ENCODE measurements at places on chromosomes 3 and 15. TPM values are rescaled to one million over a fixed set of nuclear protein-coding genes. Genes with fewer than 3 reads are reported as not detected.
A peak's percentile ranks its signal among the peaks of the same experiment; 100 is the strongest.

DNA sequence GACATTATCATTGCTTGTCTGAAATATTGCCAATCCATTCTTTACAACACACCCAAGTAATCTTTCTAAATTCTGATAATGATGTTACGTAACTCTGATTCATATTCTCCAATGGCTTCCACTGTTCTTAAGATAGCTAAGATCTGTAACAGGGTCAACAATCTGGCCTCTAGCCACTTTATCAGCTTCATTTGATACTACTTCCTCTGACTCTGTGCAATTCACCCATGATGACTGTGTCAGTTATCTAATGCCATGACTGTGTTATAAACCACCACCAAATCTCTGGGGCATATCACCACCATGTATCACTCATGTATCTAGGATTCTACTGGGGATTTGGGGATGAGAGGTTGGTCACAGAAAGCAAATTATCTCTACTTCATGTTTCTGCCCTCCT is 44.0 kb downstream of the CD200 start:
- DNase-seq: no peak

GRCh38 chr3:192917028-192917403 is 640 bp downstream of the MB21D2 start:
- DNase-seq: no peak

DNA sequence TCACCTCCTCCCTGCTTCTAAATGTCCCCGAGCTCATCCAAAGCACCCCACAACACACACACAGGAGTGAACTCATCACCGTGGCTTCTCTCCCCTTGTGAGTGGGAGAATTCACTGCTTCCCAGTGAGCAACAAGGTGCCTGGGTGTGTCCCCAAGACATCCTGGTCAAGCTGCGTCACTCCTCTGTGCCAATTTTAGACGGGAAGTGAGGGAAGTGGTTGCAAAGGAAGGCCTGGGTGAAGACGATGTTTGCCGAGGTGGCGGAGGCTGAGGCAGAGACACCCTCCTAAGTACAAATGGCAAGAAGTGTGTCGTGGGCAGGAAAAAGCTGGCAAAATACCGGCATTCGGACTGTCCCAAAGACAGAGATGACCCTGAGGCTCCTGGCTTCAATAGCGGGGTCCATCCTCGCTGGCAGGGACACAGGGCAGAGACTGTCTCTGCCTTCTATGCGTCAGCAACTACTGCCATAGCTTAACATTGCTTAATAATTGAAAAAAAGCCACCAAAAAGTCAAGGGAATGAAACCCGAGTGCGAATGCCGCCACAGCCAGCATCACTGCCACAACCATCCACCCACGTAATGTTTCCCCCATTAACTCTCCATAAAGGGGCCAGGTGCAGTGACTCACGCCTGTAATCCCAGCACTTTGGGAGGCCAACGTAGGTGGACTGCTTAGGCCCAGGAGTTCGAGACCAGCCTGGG is 72.8 kb downstream of the VGLL4 start:
- DNase-seq: no peak

PARP14 gene
- total RNA-seq: 5.6 TPM

- peak; percentile 65 for DNase-seq
These were observed 11.4 kb downstream of the CLK3 start for GRCh38 chr15:74626752-74627692.

DNA sequence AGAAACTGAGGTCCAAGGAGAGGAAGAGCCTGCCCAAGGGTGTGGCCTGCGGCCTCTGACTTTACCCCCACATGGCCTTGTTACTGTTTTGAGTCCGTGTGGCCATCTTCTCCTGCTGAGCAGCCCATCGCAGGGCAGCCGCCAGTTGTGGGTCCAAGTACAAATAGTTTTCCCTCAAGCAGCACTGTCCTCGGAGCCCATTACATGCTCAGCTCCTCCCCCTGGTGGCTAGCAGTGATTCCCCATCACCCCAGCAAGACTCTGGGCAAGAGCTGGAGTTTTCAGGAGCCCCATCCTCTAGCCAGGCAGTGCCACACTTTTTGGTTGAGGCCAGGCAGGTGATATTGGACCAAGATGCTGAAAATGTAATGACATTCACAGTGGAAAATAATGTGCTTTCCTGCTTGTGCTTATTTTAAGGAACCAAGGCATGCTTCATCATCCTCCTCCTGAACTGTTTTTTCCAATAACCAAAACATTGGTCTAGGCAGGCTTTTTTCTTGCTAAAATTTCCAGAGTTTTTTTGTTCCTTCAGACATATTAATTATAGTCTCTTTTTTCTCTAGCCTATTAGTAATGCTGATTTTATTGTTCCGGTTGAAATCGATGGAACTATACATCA is 23.2 kb upstream of the VILL start:
- DNase-seq: peak; percentile 75

ERC2 gene
- total RNA-seq: not detected

DNA sequence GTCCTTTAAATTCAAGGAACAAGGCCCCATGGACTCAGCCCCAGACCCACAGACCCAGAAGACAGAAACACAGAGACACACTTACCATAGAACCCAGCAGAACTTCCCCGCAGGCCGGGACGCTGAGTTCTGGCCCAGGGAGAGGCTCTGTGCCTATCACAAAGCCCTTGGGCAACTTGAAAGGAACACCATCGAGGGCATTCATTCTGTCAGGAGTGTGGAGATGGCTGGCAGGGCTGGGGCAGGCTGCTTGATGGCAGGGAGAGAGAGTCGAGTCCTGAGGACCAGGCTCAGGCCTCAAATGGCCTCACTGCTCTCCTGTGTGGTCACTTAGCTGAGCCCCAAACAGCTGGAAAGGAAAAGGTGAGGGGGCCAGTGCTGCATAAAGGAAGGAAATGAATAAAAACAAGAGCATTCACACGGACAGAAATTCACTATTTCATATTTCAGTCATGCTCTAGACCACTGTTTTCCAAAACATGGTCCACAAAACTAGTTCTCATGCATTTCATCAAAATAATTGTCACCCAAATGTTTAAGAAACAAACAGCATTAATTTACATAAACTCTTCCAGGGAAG is 8.9 kb downstream of the UBAP1L start:
- no peak for DNase-seq

- no peak for DNase-seq
These were observed 71.7 kb downstream of the ANKRD28 start for GRCh38 chr3:15726043-15726442.

GRCh38 chr3:43214616-43215015 is 71.7 kb upstream of the SNRK start:
- no peak for DNase-seq

SLC6A11 gene
- total RNA-seq: not detected

CFAP92 gene
- total RNA-seq: 0.18 TPM

GRCh38 chr15:90449206-90449735 is 61.2 kb downstream of the IQGAP1 start:
- no peak for DNase-seq

LCTL gene
- total RNA-seq: not detected

DNA sequence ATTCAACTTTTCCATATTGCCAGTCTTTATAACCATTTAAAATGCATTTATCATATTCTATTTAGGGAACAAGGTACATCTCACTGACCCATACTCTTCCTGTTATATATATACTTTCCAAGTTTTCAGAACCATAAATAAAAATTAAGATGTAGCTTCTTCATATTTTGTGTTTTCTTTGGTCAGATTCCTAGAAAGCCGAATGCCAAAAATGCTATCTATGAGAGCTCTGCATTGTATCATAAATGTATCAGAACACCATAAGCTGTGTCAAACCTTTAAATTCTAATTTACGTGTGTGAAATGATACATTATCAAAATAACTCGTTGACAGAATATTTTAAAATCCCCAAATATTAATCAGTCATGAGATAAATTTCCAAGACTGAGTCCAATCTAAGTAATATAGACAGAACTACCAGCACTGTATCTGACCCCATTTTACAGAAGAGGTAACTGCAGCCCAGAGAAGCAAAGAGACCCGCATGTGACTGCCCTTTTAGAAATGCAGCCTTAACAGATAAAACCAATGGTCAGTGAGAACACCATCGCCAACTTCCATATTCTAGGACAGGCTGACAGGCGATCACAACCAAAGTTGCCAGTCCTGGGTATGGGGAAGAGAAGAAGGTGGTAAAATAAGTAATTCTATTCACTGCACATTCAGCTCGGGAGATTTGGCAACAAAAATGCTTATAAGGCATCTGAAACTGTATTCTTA is 16.2 kb upstream of the RPS17 start:
- no peak for DNase-seq
